PC-3 (cell line): ENCODE measurements at places on chromosomes 1 and 21. TPM values are rescaled to one million over a fixed set of nuclear protein-coding genes. Genes with fewer than 3 reads are reported as not detected.

Gene COL16A1
- 1.7 and 5.0 TPM in 2 replicates for total RNA-seq

Gene RIT1
- 14.7 and 18.8 TPM in 2 replicates for total RNA-seq

Gene PLA2G2C
- 0.12 TPM in 1 of 2 replicates, not detected in the other for total RNA-seq

Gene PIGP
- total RNA-seq = 17.1 and 20.1 TPM in 2 replicates

Gene DENND2C
- total RNA-seq = 0.95 and 2.0 TPM in 2 replicates

Gene KRTAP25-1
- total RNA-seq = not detected in 2 replicates

Gene FNDC5
- total RNA-seq = 0.22 and 0.35 TPM in 2 replicates

Gene C1orf115
- total RNA-seq = 5.9 and 6.3 TPM in 2 replicates

DNA sequence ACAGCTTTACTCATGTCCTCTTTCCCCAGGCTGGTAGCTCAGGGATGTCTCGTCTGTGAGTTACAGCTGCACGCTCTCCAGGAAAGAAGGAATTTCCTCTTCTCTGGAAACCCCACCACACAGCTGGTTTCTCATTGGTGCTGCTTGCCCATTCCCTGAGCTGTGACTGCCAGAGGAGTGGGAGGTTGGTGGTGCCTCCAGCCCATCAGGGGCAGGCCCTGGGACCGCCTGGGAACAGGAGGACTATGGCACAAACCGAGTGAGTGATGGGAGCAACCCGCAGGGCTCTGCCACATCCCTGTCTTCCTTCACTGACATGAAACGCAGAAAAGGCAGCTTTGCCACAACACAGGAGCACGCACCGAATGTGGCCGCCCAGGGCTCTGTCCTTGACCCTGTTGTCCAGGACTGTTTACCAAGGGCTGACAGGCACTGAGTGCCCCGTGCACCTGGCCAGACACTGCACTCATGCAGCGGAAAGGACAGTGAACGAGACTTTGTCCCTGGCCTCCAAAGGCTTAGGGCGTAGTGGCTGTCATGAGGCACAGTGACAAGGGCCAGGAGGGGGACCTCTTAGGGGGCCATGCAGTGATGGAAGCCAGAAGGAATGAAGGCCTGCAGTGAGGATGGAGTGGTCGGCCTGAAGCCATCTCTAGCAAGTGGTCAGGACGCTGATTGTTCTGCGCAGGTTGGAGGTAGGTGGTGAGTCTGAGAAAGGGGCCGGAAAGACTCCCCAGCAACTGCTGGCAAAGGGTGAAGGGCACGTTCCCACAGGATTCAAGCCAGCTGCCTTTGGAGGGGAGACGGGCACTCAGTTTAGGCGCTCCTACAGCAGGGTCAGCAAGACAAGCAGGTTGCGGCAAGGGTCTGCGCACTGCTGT, 1.7 kb upstream of the CCNL2 start:
- peak overlapping the region; percentile 52; the same call in 1 of the 2 replicates for H3K27ac ChIP-seq
- peaks cover 45% of the 10 kb centered on the region for H3K36me3 ChIP-seq
- DNase-seq = no peak
- peak overlapping the region; percentile 94 for H3K4me3 ChIP-seq
- H3K27me3 ChIP-seq = no peaks in the 10 kb centered on the region

DNA sequence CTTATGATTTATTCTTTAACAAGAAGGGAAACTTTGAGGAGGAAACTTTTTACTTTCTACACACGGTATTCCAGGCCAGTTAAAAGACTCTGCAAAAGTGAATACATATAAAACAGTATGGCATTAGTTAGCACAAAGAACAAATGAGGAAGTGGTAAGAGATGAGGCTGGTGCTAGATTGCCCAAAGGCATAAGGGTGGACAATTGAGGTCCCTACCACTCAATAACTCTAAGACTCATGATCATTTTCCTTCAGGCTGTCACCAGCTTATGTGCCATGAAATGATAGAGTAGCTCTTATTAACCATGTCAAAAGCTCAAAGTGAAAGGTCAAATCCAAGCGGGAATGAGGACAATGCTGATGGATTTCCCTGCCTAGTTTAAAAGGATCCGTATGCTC, 124.5 kb downstream of the TBX15 start:
- H3K27me3 ChIP-seq = peaks cover 10% of the 10 kb centered on the region; the same call in 1 of the 2 replicates
- no peaks in the 10 kb centered on the region for H3K36me3 ChIP-seq
- no peaks in the 10 kb centered on the region for H3K4me1 ChIP-seq
- no peak for DNase-seq
- H3K27ac ChIP-seq = no peak overlapping the region

- H3K27ac ChIP-seq = peak overlapping the region; percentile 68
- H3K4me1 ChIP-seq = peaks cover 21% of the 10 kb centered on the region
- no peaks in the 10 kb centered on the region for H3K27me3 ChIP-seq
- H3K4me3 ChIP-seq = no peak overlapping the region
- DNase-seq = peak; percentile 85
- H3K36me3 ChIP-seq = no peaks in the 10 kb centered on the region
These were observed 39.4 kb upstream of the CD55 start for GRCh38 chr1:207282058-207282457.

DNA sequence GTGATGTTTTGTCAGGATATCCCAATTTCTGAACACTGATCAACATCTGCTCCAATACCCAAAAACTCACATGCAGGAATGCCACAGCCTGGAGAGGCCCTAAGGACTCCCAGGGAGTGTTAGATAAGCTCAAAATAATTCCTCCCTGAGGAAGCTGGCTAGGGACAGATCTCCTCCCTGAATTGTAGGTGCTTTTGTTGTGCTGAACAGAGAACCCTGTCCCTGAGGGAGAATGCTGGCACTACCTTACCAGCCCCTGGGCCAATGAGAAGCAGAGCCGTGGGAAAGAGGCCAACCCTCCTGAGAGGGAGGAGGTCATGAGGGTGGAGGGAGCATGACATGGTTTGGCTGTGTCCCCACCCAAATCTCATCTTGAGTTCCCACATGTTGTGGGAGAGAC, 73.6 kb upstream of the PTGFRN start:
- no peak overlapping the region for H3K4me3 ChIP-seq
- no peaks in the 10 kb centered on the region for H3K36me3 ChIP-seq
- H3K4me1 ChIP-seq = no peaks in the 10 kb centered on the region
- H3K27me3 ChIP-seq = 0 out of 2 replicates have a peak, but pooled peaks cover 3% of the 10 kb centered on the region
- H3K27ac ChIP-seq = no peak overlapping the region
- no peak for DNase-seq

- H3K27me3 ChIP-seq = no peaks in the 10 kb centered on the region
- H3K36me3 ChIP-seq = peaks cover 34% of the 10 kb centered on the region
- no peak overlapping the region for H3K4me3 ChIP-seq
- H3K4me1 ChIP-seq = no peaks in the 10 kb centered on the region
- no peak overlapping the region for H3K27ac ChIP-seq
- DNase-seq = no peak
These were observed 44.0 kb downstream of the FLVCR1 start for GRCh38 chr1:212902054-212902453.

- H3K27me3 ChIP-seq = no peaks in the 10 kb centered on the region
- H3K36me3 ChIP-seq = no peaks in the 10 kb centered on the region; the same call in 1 of the 2 replicates
- peaks cover 14% of the 10 kb centered on the region for H3K4me1 ChIP-seq
- H3K27ac ChIP-seq = no peak overlapping the region
- no peak for DNase-seq
These were observed 48.6 kb downstream of the EXO1 start for GRCh38 chr1:241896670-241896962.

- H3K4me3 ChIP-seq = no peak overlapping the region
- H3K27ac ChIP-seq = no peak overlapping the region
- no peaks in the 10 kb centered on the region for H3K4me1 ChIP-seq
- no peak for DNase-seq
These were observed 18.9 kb downstream of the SDE2 start for GRCh38 chr1:225980005-225980836.

DNA sequence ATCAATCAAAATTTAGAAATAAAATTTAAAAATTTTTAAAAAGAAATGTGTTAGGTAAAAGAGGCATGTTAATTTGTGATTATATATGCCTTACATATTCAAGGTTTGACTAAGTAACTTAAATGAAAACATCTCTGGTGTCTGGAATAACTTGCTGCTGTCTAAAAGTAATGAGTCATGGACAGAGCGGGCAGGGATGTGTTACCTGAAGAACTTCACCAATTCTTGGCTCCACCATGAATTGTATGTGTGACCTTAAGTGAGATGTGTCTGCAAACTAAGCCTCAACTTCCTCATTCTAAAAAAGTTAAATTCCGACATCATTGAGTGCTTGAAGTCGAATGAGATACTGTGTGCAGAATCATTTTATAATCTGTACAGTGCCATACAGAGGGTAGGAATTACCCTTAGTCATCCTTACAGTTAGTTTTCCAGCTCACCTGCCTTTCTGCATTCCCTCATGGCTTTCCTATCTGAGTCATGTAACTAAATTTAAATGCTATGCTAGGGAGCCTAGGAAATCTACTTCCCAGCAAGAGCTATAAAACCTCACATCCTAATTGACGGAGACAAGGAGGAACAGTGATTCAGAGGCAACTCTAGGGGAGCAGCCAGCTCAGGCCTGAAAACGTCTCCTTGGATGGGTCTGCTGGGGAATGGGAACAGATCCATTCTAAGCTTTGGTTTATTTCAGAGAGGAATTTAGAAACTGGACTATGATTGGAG, 100.7 kb upstream of the TSPAN2 start:
- peak; percentile 94 for DNase-seq
- no peaks in the 10 kb centered on the region for H3K36me3 ChIP-seq
- peak overlapping the region; percentile 85 for H3K27ac ChIP-seq
- peaks cover 31% of the 10 kb centered on the region for H3K4me1 ChIP-seq

DNA sequence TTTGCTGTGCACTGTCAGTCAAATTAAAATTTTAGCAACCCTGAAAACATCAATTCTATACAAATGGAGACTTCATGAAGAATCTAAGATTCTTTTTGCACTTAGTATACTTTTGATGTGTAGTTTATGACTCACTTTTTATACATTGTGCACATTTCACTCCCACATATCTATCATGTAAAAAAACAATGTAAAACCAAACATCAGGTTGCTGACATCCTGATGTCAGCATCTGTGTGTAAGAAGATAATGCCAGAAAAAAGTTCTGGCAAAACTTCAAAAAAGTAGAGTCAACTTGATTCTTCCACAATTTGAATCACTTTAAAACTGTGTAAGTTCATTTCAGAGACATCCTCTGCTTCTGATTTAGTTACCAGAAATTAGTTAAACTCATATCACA, 115.7 kb downstream of the CENPF start:
- no peaks in the 10 kb centered on the region for H3K36me3 ChIP-seq
- peak; percentile 97 for DNase-seq
- peaks cover 25% of the 10 kb centered on the region for H3K4me1 ChIP-seq
- no peak overlapping the region for H3K4me3 ChIP-seq
- H3K27me3 ChIP-seq = no peaks in the 10 kb centered on the region

GRCh38 chr1:202982715-202983430, 15.8 kb upstream of the CYB5R1 start:
- H3K36me3 ChIP-seq = no peaks in the 10 kb centered on the region
- H3K27ac ChIP-seq = no peak overlapping the region
- no peaks in the 10 kb centered on the region for H3K4me1 ChIP-seq
- peak; percentile 46 for DNase-seq

DNA sequence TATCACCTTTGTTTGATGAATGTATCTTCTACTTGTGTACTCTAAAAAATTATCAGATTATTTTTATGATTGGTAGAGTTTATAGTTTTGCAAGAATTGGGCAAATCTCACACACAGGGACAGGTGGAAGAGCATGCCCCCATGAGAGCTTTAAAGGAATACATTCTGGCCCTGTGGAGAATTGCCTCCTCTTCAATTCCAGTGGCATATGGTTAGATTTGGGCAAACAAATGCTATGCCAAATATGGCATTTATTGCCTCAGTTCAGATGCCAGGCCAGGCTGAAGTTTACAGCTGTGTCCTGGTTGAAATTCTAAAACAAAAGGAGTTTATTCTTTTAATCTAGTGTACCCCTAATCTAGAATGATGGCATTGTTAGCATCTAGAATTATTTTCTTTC, 162.4 kb upstream of the CACYBP start:
- H3K27ac ChIP-seq = no peak overlapping the region
- no peak for DNase-seq
- H3K4me1 ChIP-seq = no peaks in the 10 kb centered on the region
- H3K4me3 ChIP-seq = no peak overlapping the region
- no peaks in the 10 kb centered on the region for H3K27me3 ChIP-seq

GRCh38 chr1:50610563-50610962, 187.3 kb upstream of the DMRTA2 start:
- H3K4me1 ChIP-seq = no peaks in the 10 kb centered on the region
- no peak overlapping the region for H3K4me3 ChIP-seq
- H3K27ac ChIP-seq = no peak overlapping the region
- H3K27me3 ChIP-seq = no peaks in the 10 kb centered on the region
- no peaks in the 10 kb centered on the region for H3K36me3 ChIP-seq

- no peaks in the 10 kb centered on the region for H3K36me3 ChIP-seq
- H3K4me3 ChIP-seq = no peak overlapping the region
- peak overlapping the region; percentile 48 for H3K27ac ChIP-seq
These were observed 23.7 kb downstream of the UCK2 start for GRCh38 chr1:165851034-165851658.

DNA sequence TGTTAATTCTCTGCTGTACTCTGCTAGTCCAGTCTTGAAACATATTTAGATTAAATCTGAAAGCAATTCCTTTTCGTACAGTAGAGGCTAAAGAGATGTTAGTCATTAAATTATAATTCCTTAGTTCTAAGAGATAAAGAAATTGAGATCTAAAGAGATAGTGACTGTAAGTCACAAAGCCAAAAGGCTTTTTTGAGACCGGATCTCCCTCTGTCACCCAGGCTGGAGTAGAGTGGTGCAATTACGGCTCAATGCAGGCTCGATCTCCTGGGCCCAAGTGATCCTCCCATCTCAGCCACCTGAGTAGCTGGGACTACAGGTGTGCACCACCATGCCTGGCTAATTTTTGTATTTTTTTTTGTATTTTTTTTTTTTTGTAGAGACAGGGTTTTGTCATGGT, 64.7 kb downstream of the TPR start:
- no peak overlapping the region for H3K27ac ChIP-seq
- no peaks in the 10 kb centered on the region for H3K4me1 ChIP-seq
- peaks cover 13% of the 10 kb centered on the region for H3K36me3 ChIP-seq
- no peaks in the 10 kb centered on the region for H3K27me3 ChIP-seq

GRCh38 chr1:90715309-90715708, 1.8 kb downstream of the BARHL2 start:
- H3K36me3 ChIP-seq = no peaks in the 10 kb centered on the region
- H3K4me3 ChIP-seq = no peak overlapping the region
- H3K27ac ChIP-seq = no peak overlapping the region
- H3K27me3 ChIP-seq = peaks cover 67% of the 10 kb centered on the region
- DNase-seq = no peak

- no peak overlapping the region for H3K4me3 ChIP-seq
- H3K27me3 ChIP-seq = no peaks in the 10 kb centered on the region
- H3K27ac ChIP-seq = no peak overlapping the region
- DNase-seq = no peak
These were observed 57.6 kb upstream of the APOBEC4 start for GRCh38 chr1:183710734-183711133.

- peaks cover 82% of the 10 kb centered on the region for H3K27me3 ChIP-seq
- DNase-seq = no peak
- H3K27ac ChIP-seq = no peak within 1 kb of the TSS
- H3K4me3 ChIP-seq = no peak within 1 kb of the TSS
These were observed at the start of gene CR1 for GRCh38 chr1:207495801-207496792. CR1 (plus strand) TSS chr1:207496157; CDS start chr1:207496268, 111 bp downstream.

DNA sequence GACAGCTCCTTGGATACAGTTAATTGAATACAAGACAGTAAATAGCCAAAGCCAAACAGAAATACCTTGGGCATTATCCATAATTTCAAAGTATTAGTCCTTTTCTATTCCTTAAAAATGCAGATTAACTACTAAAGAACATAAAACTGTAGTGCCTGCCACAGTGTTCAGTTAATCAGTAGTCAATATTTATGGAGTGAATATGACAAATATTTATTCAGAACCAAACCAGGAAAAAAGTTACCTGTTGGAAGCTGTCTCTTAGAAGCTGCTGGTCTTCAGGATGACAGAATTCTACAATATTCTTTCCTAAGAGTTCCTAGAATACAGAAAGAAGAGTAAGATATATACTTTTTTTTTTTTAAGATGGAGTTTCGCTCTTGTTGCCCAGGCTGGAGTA, 18.2 kb upstream of the CTSK start:
- no peak overlapping the region for H3K27ac ChIP-seq
- no peak for DNase-seq
- peaks cover 3% of the 10 kb centered on the region for H3K4me1 ChIP-seq
- H3K36me3 ChIP-seq = peaks cover 35% of the 10 kb centered on the region
- H3K4me3 ChIP-seq = no peak overlapping the region
